SJCRH30 (cell line): ENCODE measurements at places on chromosomes 6 and 20. TPM values are rescaled to one million over a fixed set of nuclear protein-coding genes. Genes with fewer than 3 reads are reported as not detected.

DNA sequence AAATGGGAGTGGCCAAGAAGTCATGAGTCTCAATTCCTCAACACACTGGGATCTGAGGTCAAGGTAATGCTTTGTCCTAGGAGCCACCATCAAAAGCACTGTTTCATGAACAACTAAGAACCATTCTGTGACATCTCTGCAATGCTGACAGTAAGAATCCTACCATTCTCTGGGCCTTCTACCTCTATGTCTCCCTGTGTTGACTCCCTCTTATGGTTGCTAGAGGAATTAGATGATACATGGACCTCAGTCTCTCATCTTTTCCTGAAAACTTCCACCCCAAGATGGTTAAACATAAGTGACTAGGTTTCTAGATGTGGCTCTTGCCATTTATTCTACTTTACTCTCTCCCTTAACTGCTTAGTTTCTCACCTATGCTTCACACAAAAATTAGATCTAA, 9.1 kb downstream of the MTRF1L start:
- H3K36me3 ChIP-seq, result peaks cover 83% of the 10 kb centered on the region
- H3K4me3 ChIP-seq, result no peak overlapping the region
- no peaks in the 10 kb centered on the region for H3K27me3 ChIP-seq
- DNase-seq, result no peak
- no peaks in the 10 kb centered on the region for H3K4me1 ChIP-seq

GRCh38 chr20:33166533-33167113, 1.3 kb upstream of the BPIFA2 start:
- no peaks in the 10 kb centered on the region for H3K4me1 ChIP-seq
- no peaks in the 10 kb centered on the region for H3K36me3 ChIP-seq
- no peak overlapping the region for H3K4me3 ChIP-seq
- no peak overlapping the region for H3K27ac ChIP-seq

GRCh38 chr20:3068075-3068474, 3.3 kb upstream of the OXT start:
- no peaks in the 10 kb centered on the region for H3K36me3 ChIP-seq
- 0 out of 2 replicates have a peak, but pooled peaks cover 2% of the 10 kb centered on the region for H3K4me1 ChIP-seq
- DNase-seq, result peak; percentile 32
- no peak overlapping the region for H3K27ac ChIP-seq
- no peaks in the 10 kb centered on the region for H3K27me3 ChIP-seq
- no peak overlapping the region for H3K4me3 ChIP-seq

DNA sequence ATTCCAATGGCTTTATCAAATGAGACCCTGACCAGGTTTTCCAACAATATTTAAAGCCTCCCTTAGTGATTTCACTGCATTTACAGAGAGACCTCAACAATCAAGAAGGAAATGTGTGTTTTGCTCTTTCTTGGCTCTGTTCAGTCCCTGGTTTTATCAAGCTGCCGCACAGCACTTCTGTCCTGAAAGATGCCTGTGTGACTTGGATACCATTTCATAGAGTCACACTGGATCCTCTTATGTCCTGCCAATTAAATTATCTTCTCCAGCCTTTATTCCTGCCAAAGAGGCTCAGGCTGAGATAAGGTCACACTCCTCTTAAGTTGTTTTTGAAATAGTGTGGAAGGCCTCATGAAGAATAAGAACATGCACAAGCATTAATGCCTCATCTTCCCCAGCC, 197.0 kb upstream of the RNF217 start:
- H3K27me3 ChIP-seq, result no peaks in the 10 kb centered on the region
- no peaks in the 10 kb centered on the region for H3K36me3 ChIP-seq
- no peaks in the 10 kb centered on the region for H3K4me1 ChIP-seq
- no peak for DNase-seq

Gene OR2B6
- not detected in 2 replicates for total RNA-seq
